ENCODE measurements at places on chromosomes 7 and 10.

- DNase-seq: no peak
Measured at GRCh38 chr7:30352169-30352568, 67.8 kb downstream of the ZNRF2 start.

- DNase-seq: no peak
Measured at GRCh38 chr7:2070151-2070763, 162.5 kb downstream of the MAD1L1 start.

- no peak for DNase-seq
Measured at GRCh38 chr10:34017281-34017680, 682.8 kb upstream of the NRP1 start.

DNA sequence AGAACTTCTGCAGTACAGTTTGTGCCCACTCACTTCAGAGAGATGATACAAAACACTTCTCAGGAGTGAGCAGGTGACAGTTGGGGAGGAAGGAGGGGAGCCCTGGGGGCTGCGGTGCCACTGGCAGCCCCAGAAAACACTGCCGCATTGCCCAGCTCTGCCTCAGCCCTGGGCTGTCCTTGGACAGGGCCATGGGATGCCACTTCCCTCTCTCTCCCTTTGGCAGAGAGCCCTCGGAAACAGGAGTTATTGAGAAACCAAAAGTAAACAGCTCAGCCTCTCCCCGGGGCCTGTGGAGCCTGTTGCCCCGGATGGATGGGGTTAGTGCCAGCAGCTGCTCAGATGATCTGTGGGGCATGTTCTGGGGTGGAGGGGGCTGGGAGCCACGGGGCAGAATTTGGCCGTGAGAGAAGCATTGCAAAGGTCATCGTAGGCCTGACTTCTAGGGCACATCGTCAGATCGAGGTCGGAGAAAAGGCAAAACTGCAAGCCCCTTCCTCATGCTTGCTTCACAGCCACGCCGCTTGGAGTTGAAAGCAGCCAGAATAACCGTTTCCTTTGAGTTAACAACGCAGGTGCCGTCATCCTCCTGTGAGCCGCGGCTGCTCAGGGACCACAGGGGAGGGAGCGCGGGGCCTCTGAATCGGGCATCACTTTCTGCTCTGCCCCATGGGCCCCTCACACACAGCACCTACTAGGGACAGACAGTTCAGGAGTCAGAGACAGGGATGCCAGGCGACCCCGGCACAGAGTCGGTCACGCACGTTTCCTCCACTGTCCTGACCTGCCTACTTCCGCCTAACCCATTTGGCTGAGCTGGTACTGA lies 256.4 kb downstream of the CAMK1D start:
- peak; percentile 65 for DNase-seq

- DNase-seq: no peak
Measured at GRCh38 chr7:157703534-157704195, 366.9 kb downstream of the DNAJB6 start.

DNA sequence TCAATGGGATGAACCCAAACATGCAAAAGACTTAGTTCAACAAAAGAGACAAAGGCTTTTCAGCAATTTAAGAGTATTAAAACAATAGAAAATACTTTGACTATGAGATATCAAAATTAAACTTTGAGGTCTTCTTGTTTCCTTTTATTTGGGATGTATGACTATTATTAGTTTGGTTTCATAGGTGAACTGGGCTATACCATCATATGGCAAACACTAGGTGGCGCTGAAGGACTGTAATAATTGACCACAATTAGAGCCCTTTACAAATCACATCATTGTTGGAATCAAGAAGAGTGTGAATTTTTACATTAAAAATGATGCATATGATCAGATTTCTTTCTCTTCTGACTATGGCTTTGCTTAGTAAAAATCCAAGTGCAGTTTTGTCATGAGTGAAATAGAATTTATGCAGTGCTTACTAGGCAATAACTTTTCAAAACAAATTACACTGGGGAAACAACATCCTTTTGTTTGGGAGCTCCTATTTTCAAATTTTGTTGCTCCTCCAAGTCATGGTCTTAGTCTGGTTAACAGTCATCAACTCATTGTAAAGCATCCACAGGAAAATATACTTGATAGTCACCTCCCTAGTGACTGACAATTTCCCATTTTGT lies 14.7 kb upstream of the NXPH1 start:
- DNase-seq: peak; percentile 61

DNA sequence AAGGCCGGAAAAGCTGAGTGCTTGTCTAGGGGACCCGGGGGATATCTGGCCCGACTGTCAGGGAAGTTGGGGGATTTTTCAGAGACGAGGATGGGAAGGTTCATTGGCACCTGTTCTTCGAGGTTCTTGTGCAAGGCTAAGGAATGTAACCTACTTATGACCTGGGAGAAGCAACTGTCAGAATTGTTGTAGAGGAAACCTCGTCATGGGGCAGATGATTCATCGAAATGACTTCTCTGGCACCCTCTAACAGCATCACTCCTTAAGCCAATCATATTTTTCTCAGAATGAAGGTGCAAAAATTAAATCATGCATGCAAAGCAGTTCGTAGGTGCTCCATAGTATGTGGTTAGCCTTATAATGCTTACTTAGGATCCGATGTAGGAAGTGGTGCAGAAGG lies 58.6 kb downstream of the PLXDC2 start:
- DNase-seq: no peak

GRCh38 chr7:64630496-64630895 lies 35.4 kb upstream of the ZNF107 start:
- DNase-seq: no peak

DNA sequence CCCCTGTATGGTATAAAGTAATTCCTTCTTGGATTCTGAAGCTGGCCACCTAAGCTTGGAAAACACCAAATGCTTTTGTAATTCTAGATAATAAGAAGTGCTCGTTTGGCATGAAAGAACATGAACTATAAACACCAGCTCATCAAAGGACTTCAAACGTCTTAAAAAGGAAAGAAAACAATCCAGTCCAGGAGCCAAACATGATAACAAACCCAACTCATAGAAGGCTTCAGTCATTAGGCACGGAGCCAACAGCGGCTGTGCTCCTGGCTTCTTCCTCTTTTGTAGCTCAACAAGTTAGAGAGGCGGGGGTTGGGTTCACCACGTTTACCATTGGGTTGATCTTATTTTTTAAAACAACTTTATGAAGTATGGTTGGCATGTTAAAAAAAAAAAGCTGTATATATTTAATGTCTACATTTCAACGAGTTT lies 56.4 kb upstream of the ECHDC3 start:
- DNase-seq: peak; percentile 59

DNA sequence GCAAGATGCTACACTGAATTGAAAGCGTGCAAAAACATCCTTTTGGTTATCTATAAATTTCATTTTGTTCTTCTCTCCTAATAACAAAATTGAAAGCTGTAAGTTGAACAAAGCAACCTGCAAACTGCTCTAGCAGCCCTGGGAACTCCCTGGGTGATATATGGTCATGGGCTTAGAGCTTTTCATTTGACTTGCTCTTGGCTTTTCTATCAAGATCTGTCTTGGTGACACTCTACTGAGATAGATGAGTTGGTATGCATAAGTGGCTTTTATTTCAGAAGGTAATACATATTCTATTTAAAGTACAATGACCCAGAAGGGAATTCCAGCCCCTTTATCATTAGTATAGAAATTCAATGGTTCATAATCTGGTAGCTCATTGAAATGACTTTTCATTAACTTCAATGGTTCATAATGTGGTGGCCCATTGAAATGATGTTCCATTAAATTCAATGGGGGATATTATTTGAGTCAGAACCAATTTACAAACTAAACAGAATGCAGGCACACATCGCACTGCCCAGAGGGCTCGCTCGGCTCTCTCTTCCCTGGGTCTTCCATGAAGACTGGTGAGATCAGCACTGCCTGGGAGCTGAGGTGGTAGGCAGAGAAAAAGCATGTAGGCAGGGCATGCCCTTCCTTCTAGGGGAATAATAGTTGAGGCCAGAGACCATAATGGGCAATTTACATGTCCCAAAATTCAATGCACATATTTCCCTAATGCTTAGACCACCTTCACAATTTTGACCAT lies 10.1 kb upstream of the KCNMA1 start:
- DNase-seq: no peak

GRCh38 chr7:128783143-128783861 lies 7.7 kb upstream of the OPN1SW start:
- DNase-seq: peak; percentile 84

DNA sequence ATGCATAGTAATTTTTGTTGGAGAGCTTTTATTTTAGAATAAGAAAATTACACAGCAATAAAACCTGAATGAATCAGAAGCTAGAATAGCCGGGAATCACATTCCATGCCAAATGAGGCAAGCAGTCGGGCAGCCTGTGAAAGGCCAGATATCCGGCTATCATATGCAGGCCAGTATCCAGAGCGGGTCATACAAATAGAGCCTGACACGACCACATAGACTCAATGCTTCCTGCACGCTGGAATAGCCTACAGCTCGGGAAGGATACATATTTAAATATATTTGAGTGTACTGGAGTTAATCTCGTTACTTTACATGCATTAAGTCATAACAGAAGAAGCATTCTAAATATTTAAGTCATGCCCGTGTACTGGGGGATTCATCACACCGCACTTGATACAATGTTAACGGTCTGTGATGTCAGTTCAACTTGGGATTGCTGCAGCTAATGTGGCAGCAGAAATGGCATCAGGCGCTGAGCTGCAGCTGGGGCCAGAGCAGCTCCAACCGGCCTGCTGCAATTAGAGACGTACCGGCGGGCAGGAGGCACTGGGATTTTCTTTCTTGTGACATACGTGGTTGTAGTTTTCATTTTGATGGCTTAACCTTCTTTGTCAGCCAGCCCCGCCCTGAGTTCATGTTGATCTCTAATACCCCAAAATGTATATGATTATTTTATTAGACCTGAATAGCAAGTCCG lies 112.0 kb downstream of the EBF3 start:
- DNase-seq: no peak

DNA sequence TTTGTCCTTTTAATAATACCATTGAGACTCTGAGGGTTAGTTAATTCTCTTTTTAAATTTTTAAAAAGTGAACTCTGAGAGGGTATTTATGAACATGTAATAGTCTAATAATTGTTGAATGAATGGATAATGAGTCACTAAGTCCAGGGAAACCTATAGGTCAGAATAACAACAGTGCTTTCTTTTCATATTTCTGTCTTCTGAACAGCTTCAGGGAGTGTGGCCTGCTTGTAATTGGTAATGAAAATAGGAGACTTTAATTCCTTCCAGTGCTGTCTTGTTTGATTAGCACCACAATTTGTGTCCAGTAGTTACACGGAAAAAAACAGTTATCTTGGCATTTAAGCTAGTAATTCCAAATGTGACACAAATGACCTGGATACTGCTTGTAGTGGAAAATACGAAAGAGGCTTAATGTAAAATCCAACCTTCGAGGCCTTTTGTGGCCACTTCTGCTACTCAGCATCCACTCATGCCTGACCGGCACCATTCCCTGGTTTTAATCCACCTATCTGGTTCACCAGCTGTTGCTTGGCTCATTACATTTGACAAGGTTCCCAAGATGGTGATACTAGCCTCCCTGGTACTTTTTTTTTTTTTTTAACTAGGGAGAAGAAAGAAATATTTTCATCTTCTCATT lies 149.3 kb upstream of the IMMP2L start:
- DNase-seq: no peak

GRCh38 chr10:114388275-114388674 lies 16.0 kb downstream of the AFAP1L2 start:
- no peak for DNase-seq

DNA sequence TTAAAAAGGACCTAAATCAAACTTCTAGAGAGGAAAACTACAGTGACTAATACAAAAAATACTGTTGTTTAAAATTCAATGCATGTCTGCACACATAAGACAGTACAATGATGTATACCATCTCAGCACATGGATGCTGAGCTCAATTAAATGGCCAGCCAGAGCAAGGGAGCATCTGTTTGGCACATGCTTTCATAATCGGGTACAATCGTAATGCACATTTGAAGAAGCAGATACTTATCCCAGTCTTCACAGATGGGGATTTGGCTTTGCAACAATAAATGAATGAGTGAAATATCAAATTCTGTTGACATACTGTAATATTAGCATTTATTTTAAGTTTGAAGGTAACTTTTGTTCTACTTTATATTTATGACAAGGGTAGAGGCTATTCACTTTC lies 187.8 kb downstream of the CRPPA start:
- no peak for DNase-seq

DNA sequence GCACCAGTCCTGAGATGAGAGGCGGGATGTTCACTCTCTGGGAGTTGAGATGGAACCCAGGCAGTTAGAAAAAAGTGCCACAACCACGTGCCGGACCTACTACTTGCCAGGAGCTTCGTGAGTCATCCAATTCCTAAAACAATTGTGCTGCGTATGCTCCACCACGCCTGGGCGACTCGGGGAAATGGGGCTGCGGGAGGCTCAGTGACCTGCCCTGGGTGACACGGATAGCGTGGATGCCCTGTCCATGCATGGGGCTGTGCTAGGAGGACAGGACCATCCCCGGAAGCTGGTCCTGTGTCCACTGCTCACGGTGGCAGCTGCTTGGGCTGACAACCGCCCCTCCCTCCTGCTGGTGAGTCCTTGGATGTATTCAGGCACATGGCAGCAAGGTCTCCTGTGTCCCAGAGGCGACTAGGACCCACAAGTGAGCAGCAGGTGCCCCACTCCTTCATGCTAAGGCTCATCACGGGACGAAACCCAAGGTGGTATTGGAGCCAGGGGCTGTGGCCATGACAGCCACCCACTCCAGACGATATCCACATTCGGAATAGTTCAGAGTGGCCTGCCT lies 90.4 kb downstream of the BMS1 start:
- no peak for DNase-seq

- DNase-seq: no peak
Measured at GRCh38 chr10:119166118-119166500, 595 bp upstream of the SFXN4 start.

DNA sequence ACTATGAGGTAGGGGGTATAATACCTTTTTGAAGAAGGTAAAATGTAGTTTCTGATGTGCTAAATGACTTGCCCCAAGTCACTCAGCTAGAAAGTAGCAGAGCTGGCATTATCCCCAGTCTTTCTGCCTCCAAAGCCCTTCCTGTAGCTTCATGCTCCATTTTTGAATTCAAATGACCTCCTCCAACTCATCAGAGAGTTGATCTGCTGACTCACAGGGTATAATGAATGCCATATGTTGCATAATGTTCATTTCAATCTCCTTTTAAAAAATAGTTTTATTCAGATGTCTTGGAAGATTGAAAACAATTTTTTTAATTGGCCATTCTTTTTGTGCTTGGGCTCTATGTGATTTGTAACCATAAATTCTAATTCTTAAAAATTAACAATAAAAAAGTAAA lies 272.8 kb upstream of the IMMP2L start:
- peak; percentile 89 for DNase-seq

- DNase-seq: peak; percentile 86
Measured at GRCh38 chr10:73907841-73908517, 3.0 kb upstream of the PLAU start.

DNA sequence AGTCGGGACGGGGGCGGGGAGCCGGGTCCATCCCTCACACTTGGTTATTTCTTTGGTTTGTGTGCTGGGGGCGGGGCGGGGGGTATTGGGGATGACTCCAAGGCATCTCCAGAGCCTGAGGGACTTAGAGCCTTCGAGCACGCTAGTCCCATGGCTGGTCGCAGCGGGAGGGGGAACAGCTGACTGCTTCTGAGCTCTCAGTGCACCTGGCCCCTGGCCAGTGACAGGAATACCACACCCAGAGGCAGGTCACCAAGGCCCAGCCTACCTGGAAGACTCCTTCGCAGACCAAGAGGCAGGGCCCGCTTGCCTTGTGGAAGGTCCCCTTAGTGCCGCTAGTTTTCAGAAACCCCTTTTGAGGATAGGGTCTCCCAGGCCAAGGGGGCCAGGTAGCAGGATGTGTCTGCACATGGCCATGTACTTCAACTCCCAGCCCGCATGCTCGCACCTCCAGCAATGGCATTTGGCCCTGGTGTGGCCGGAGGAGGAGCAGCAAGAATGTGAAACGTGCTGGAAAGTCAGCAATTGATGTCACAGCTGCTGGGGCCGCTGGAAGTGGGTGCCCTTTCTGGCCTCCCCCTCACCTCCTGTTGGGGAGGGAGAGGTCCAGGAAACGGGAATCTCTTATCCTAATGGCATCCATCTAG lies 40.3 kb downstream of the AGAP3 start:
- DNase-seq: no peak

Data from astrocyte of the spinal cord (primary cell).